NCI-H774 (cell line): ENCODE measurements at places on chromosomes 7 and 10.

GRCh38 chr7:40232242-40232893 is 97.6 kb downstream of the SUGCT start:
- DNase-seq: peak; percentile 35

GRCh38 chr10:123357421-123357930 is 203.3 kb downstream of the BUB3 start:
- no peak for DNase-seq

DNA sequence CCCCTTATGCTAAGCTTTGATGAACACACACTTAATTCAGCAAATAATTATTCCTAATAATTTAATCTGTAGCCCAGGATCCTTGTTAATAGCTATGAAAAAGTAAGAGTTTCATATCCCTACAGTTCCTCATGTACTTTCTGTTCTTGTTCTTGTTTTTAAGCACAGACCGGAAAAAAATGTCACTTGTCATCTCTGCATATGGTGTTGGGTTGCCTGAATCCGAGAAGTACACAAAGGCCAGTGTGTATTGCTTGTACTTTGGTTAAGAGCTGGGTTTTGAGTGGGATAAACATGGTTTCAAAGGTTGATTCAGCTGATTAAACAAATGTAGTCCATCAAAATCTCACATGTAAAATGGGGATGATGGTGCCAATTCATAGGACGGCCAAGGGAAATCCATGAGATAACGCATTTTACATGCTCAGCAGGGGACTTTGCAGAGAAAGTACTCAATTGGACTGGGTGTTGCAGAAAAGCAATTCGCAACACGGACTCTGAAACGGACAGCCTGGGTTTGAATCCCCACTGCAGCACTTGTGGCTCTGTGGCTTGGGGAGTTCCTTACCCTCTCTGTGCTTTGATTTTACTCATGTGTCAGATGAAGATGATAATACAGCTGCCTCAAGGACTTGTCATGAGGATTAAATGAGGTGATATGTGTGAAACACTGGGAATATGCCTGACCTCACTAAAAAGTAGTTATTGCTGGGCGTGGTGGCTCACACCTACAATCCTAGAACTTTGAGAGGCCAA is 71.7 kb downstream of the MAP3K8 start:
- DNase-seq: peak; percentile 48

GRCh38 chr7:158957921-158958491 is 101.6 kb downstream of the DYNC2I1 start:
- DNase-seq: peak; percentile 77

DNA sequence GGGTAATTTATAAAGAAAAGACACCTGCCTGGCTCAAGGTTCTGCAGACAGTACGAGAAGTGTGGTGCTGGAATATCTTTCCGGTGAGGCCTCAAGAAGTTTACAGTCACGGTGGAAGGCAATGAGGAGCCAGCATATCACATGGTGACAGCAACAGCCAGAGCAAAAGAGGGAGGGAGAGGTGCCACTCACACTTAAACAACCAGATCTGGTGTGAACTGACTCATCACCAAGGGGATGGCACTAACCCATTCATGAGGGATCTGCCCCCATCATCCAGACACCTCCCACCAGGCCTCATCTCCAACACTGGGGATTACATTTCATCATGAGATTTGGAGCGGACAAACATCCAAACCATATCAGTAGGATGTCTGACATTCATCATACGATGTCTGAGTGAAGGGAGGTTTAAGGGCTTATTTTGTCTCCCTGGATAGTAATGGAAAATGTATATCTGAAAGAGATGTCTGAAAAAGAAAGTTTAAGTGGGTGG is 23.5 kb upstream of the KBTBD2 start:
- no peak for DNase-seq

- no peak for DNase-seq
Observed at GRCh38 chr10:44478876-44479705, 94.2 kb upstream of the CXCL12 start.

- no peak for DNase-seq
Observed at GRCh38 chr7:24722386-24723177, 34.7 kb downstream of the GSDME start.

GRCh38 chr10:74852381-74852780 is 26.0 kb downstream of the KAT6B start:
- no peak for DNase-seq

DNA sequence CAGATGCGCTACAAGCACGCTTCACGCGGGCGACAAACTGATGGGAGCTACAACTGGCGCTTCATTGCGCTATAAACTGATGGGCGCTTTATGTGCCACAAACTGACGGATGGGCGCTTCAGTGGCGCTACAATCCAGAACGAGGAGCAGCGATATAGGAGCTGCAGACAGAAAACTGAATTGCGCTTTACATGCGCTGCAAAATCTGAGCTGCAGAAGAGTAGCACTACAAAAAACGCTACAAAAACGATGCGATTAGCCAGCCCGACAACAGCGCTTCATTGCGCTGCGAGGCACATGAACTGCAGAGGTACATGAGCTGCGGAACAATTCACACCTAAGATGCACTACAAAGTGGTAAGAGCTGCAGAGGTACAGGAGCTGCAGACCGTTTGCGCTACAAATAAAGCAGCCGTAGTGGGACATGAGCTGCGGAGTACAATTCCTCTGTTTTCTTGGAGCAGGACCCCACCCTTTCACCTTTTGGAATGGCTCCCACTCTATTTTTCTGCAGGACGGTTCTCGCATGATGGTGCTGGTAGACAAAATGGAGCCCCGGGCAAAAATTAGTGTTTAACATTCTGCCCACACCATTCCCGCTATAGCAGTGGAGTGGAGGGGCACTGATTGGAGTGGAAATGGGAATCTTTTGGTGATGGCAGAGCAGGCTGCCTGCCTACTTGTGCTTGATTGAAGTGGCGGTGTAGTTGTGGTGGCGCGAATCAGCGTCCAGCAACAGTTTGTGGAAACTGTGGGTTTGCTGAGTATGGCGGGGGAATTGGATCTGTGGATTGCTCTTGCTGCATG is 1.2 kb upstream of the SGCE start:
- peak; percentile 50 for DNase-seq

DNA sequence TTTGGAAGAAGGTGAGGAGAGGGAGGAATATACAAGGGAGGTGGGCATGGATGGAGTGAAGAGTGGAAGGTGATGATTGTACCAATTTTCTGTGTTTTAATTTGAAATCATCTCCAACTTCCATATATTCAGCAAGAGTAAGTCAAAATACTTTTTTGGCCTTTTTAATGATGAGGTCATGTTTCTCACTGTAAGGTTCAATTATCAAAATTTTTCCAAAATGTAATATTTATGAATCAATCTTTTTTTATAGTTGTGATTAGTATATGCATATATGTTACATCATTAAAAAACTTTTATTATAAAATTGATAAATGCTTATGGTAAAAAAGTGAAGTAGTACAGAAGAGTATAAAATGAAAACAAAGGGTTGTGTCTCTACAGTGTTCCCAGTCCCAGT is 40.7 kb downstream of the PRKAR2B start:
- no peak for DNase-seq

DNA sequence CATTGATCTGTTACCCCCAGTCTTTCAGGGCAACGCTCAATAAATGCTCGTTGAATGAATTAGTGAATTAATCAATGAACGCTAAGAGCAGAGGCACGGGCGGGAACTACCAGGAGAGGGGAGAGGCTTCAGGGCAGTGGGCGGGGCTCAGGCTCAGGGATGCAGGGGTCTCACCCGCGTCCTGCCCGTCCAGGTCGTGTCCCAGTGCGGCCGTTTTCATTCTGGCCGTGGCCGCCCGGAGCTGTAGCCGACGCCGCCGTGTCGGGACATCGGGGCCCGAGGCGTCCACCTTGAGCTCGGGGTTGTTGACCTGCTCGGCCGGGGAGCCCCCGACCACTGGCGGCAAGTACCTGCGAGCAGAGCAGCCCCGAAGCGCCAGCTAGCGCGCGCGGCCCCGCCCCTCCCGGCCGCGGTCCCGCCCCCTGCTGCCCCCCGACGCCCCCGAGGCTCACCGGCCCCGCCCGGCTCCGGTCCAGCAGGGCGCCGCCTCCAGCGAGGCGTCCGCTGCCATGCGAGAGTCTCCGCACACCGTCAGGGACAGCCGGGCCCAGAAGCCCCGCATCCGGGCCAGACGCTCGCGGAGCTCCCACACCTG is 2.8 kb upstream of the GAL3ST4 start:
- DNase-seq: no peak

DNA sequence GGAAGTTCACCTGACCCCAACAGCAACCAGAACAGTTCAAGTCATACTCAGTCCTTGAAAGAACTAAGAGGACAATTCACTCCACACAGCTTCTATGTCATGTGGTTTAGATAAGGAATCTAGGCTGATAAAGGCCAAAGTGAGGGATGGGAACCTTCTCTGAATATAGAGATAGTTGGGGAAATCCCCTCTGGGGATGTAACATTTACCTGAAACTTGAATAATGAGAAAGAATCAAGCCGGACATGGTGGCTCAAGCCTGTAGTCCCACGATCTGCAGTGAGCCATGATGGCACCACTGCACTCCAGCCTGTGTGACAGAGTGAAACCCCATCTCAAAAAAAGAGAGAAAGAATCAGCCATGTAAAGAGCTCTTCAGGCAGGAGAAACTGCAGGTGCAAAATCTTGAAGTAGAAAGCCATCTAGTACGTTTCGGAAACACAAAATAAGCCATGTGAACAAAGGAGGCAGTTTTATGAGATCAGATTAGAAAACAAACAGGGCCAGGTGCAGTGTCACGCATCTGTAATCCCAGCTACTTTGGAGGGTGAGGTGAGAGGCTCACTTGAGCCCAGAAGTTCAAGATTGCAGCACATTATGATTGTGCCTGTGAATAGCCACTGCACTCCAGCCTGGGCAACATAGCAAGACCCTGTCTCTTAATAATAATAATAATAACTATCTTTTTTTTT is 4.5 kb upstream of the DNMBP start:
- DNase-seq: no peak

DNA sequence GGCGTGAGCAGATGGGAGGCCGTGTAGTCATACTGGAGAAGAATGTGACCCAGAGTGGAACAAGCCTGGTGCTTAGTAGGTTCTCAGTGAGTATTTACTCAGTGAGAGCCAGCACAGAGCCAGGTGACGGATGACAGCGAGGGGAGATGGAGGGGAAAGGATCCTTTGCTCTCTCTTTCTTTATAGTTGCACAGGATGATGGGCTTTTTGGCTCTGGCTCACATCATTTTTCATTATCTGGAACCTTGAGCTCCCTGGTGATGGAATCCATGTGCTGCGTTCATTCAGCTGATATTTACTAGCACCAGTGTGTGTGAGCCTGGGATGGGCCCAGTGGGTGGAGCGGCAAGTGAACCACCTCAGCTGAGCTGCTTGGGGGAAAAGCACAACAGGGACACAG is 17.2 kb downstream of the BTBD16 start:
- no peak for DNase-seq

DNA sequence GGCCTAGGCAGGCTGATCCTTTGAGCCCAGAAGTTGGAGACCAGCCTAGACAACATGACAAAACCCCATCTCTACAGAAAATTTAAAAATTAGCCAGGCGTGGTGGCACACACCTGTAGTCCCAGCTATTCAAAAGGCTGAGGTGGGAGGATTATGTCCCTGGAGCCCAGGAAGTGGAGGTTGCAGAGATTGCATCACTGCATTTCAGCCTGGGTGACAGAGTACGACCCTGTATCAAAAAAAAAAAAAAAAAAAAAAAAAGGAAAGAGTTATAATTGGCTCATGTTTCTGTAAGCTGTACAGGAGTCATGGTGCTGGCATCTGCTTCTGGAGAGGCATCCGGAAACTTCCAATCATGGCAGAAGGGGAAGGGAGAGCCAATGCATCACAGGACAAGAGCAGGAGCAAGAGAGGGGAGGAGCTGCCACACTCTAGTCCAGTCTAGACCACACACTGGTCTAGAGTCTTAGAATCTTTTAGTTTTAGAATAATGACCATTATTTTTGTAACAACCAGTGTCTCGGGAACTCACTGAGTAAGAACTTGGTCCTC is 16.8 kb downstream of the DOCK1 start:
- DNase-seq: no peak

- DNase-seq: peak; percentile 20
Observed at GRCh38 chr10:132518572-132519381, 18.8 kb upstream of the INPP5A start.

GRCh38 chr7:50704844-50705243 is 77.9 kb downstream of the GRB10 start:
- DNase-seq: no peak

GRCh38 chr10:31697271-31698180 is 231.1 kb downstream of the ARHGAP12 start:
- peak; percentile 16 for DNase-seq

- no peak for DNase-seq
Observed at GRCh38 chr7:36272567-36273269, 116.9 kb upstream of the ANLN start.

DNA sequence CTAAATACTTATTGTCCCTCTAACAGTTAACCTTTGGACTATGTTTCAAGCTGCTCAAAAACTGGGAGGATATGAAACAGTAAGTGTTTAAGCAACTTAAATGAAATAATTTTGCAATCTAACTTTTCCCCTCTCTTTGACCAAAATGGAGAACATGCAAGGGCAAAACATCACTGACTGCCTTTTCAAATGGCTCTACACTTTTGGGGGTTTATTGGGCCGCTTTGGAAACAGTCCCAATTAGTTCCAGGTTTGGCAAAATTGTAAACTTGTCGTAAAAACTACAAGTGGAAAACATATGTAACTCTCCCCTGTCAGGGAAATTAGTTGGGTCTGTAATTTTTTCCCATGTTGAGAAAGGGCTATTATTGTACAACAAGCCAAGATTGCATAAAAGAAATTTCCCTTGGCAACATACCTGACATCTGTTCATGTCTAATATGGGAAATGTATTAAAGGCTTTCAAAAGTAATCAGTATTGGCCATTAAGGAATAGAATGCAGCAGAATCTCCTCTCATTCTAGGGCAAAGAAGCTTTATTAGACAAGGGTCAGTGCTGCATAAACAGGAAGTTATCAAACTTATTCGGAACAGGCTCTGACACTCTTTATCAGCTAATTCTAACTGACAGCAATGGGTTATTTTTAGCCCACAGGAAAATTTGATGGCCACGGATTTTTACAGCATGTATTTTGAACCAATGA is 157.9 kb downstream of the ARID5B start:
- DNase-seq: no peak

DNA sequence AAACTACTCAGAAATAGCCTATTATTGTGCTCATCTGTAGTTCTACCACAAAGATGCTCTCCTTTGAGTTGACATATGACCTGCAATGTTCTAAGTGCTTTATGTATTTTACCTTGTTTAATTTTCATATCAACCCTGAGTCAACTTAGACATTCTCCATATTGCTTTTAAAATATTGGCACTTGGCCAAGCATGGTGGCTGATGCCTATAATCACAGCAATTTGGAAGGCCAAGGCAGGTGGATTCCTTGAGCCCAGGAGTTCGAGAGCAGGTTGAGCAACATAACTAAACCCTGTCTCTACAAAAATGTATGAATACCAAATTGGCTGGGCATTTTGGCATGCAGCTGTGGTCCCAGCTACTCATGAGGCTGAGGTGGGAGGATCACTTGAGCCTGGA is 50.6 kb downstream of the PRKG1 start:
- DNase-seq: no peak

GRCh38 chr10:92990615-92991014 is 70.0 kb upstream of the CYP26C1 start:
- no peak for DNase-seq

GRCh38 chr7:156232931-156233705 is 407.5 kb upstream of the RNF32 start:
- DNase-seq: no peak

- no peak for DNase-seq
Observed at GRCh38 chr7:40570223-40570622, 435.4 kb downstream of the SUGCT start.

- DNase-seq: no peak
Observed at GRCh38 chr7:112874909-112875308, 84.7 kb upstream of the TMEM168 start.
